ENCODE measurements at places on chromosomes 16 and 17. TPM values are rescaled to one million over a fixed set of nuclear protein-coding genes. Genes with fewer than 3 reads are reported as not detected.

DNA sequence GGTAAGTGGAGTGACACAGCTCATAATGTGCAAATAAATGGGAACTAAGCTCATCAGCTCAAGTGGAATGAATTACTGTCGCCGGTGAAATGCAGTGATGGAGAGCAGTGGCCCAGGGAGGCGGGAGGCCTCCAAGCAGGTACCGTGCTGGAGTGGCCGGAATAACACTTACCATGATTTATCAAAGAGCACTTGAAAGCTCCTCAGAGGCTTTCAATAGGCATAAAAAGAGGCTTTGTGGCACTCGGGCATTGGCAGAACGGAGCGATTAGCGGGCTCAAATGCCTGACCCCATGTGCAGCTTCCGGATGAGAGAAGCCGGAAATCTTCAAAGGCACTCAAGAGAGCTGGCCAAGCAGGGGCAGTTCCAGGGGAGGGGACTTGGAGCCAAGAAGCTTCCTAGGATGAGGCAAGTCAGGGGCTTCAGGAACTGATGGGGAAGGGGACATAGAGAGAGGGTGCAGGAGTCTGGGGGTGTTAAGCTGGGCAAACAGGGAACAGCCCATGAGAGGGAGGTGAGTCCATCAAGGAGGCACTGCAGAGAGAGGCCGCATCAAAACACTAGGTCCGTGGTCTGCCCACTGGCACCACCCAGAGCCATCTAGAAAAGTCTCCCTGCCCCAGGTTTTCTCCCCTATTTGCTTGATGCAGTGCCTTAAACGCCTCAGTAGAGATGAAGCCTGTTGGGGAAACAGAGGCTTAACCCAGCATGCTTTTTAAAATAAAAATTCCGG is 144.0 kb upstream of the IRX6 start:
- no peak overlapping the region for H3K27ac ChIP-seq
- H3K27me3 ChIP-seq: no peaks in the 10 kb centered on the region
- no peak overlapping the region for H3K4me3 ChIP-seq
- no peaks in the 10 kb centered on the region for H3K36me3 ChIP-seq

- H3K36me3 ChIP-seq: no peaks in the 10 kb centered on the region
- H3K4me3 ChIP-seq: no peak overlapping the region
- no peaks in the 10 kb centered on the region for H3K27me3 ChIP-seq
- H3K27ac ChIP-seq: no peak overlapping the region
These were observed 15.1 kb downstream of the TTYH2 start for GRCh38 chr17:74228306-74228978.

- H3K4me1 ChIP-seq: no peaks in the 10 kb centered on the region
- no peak for DNase-seq
- no peaks in the 10 kb centered on the region for H3K27me3 ChIP-seq
- H3K27ac ChIP-seq: no peak overlapping the region
- H3K4me3 ChIP-seq: no peak overlapping the region
- no peaks in the 10 kb centered on the region for H3K36me3 ChIP-seq
These were observed 31.2 kb upstream of the AKTIP start for GRCh38 chr16:53534206-53534605.

GRCh38 chr16:2826591-2827373 is 3.3 kb upstream of the ZG16B start:
- no peak overlapping the region for H3K27ac ChIP-seq
- DNase-seq: peak; percentile 60
- peaks cover 6% of the 10 kb centered on the region for H3K4me1 ChIP-seq

Gene CPD
- total RNA-seq: 75.3 TPM

- H3K27me3 ChIP-seq: peaks cover 19% of the 10 kb centered on the region
- no peaks in the 10 kb centered on the region for H3K4me1 ChIP-seq
- H3K4me3 ChIP-seq: no peak overlapping the region
- no peak overlapping the region for H3K27ac ChIP-seq
- H3K36me3 ChIP-seq: no peaks in the 10 kb centered on the region
These were observed 5.3 kb downstream of the KRT28 start for GRCh38 chr17:40794466-40794865.

- H3K27ac ChIP-seq: peak overlapping the region; percentile 27
- H3K27me3 ChIP-seq: no peaks in the 10 kb centered on the region
- no peak overlapping the region for H3K4me3 ChIP-seq
- H3K4me1 ChIP-seq: peaks cover 5% of the 10 kb centered on the region
These were observed 96.6 kb upstream of the SMIM36 start for GRCh38 chr17:55607731-55608341.

DNA sequence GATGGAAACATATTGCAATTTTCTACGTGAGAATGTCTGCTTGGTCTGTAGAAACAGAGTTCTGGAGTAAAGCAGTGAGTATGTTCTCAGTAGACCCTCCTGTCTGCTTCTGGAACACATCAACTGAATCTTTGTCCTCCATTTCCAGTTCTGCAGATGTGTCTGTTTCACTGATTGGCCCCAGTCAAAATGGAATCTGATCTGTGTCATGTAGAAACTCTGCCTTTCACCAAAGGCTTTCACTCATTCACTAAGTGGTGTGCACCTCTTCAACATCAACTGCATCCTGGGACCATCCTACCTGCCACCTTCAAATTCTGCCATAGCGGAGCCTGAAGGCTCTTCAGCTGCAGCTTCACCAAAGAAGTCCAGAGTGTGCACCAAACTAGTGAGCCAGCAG is 2.8 kb upstream of the ZNF267 start:
- H3K27ac ChIP-seq: no peak overlapping the region
- H3K36me3 ChIP-seq: no peaks in the 10 kb centered on the region
- no peaks in the 10 kb centered on the region for H3K27me3 ChIP-seq

Gene ARHGAP23
- 85.1 TPM for total RNA-seq

- H3K4me1 ChIP-seq: peaks cover 29% of the 10 kb centered on the region
- H3K27me3 ChIP-seq: no peaks in the 10 kb centered on the region
- H3K4me3 ChIP-seq: no peak overlapping the region
- H3K36me3 ChIP-seq: peaks cover 63% of the 10 kb centered on the region
- no peak overlapping the region for H3K27ac ChIP-seq
These were observed 3.7 kb downstream of the DYNLL2 start for GRCh38 chr17:58086953-58087352.

- H3K27ac ChIP-seq: no peak overlapping the region
- no peaks in the 10 kb centered on the region for H3K27me3 ChIP-seq
- no peak for DNase-seq
- no peak overlapping the region for H3K4me3 ChIP-seq
- no peaks in the 10 kb centered on the region for H3K4me1 ChIP-seq
These were observed 43.4 kb downstream of the MFSD11 start for GRCh38 chr17:76781056-76781982.

Gene MT1H
- 6.3 TPM for total RNA-seq

Gene TMEM114
- total RNA-seq: not detected

GRCh38 chr17:76581515-76581914 is 4.1 kb downstream of the ST6GALNAC2 start:
- H3K27ac ChIP-seq: no peak overlapping the region
- H3K4me1 ChIP-seq: no peaks in the 10 kb centered on the region
- no peaks in the 10 kb centered on the region for H3K36me3 ChIP-seq
- no peak for DNase-seq
- no peak overlapping the region for H3K4me3 ChIP-seq

Gene CACNG3
- not detected for total RNA-seq

DNA sequence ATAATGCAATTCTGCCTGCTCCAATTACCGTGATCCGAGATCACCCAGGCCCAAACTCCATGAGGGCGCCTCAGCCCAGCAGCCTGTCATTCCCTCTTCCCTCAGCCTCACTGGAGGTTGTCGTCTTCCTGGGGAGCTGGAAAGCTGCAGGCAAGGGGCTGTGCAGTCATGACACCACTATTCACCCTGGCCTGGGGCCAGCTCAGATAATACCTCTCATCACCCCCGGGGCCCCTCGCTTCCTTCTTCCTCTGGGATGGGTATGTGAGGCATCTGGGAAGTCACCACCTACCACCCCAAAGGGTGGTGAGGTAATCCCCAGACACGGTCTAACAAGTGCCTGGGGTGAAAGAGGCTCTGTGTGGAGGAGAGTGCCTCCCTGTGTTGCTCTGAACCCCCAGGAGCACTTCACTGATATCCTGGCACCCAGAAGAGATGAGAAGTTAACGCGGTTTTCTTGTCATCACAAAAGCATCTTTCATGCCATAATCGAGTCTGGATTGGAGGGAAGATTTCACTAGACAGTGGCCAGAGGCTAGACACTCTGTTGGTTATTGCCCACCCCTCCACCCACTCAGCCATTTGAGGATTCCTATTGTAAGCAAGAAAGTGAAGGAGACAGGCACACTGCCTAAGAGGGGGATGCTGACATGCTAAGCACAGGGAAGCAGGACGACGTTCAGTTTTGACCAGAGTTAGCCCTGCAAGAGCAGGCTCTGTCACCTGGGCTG is 18.4 kb downstream of the CFAP20 start:
- peaks cover 35% of the 10 kb centered on the region for H3K36me3 ChIP-seq
- no peaks in the 10 kb centered on the region for H3K4me1 ChIP-seq
- no peak overlapping the region for H3K4me3 ChIP-seq
- DNase-seq: no peak
- no peaks in the 10 kb centered on the region for H3K27me3 ChIP-seq

Gene GRAP
- total RNA-seq: 10.6 TPM

Gene KRTAP4-1
- not detected for total RNA-seq

Gene ATP1B2
- total RNA-seq: 4.8 TPM

Gene PHAF1
- 16.4 TPM for total RNA-seq

DNA sequence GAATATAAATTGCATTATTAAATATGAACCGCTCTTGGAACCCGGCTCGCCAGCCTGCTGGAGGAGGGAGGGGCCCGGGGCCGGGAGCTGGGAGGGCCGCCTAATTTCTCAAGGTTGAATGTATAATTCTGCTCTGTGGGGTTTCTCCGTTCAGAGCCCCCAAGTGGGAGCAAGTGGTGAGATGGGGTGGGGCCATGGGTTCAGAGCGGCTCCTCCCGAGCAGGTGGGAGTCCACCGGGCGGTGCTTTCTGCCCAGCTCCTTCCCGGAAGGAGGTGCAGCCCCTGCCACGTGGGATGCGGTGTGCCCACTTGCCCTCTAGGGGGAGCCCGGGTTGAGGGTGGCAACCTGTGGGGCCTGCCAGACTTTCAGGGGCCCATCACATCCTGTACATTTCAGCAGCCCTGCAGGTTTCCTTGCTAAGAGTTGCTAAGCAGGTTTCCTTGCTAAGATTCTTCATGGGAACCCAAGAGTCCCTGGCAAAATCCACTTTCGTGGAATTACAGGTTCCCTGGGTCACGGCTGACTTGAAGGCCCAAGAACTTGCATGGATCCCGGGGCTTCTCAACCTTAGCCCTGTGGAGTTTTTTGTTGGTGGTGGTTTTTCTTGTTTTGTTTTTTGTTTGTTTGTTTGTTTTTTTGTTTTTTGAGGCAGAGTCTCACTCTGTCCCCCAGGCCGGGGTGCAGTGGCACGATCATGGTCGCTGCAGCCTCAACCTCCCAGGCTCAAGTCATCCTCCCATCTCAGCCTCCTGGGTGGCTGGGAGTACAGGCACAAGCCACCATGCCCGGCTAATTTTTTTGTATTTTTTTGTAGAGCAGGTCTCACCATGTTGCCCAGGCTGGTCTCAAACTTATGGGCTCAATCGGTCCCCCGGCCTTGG is 196.7 kb upstream of the GSE1 start:
- H3K4me3 ChIP-seq: peak overlapping the region; percentile 27
- peaks cover 5% of the 10 kb centered on the region for H3K4me1 ChIP-seq
- H3K36me3 ChIP-seq: no peaks in the 10 kb centered on the region
- no peaks in the 10 kb centered on the region for H3K27me3 ChIP-seq
- no peak overlapping the region for H3K27ac ChIP-seq

DNA sequence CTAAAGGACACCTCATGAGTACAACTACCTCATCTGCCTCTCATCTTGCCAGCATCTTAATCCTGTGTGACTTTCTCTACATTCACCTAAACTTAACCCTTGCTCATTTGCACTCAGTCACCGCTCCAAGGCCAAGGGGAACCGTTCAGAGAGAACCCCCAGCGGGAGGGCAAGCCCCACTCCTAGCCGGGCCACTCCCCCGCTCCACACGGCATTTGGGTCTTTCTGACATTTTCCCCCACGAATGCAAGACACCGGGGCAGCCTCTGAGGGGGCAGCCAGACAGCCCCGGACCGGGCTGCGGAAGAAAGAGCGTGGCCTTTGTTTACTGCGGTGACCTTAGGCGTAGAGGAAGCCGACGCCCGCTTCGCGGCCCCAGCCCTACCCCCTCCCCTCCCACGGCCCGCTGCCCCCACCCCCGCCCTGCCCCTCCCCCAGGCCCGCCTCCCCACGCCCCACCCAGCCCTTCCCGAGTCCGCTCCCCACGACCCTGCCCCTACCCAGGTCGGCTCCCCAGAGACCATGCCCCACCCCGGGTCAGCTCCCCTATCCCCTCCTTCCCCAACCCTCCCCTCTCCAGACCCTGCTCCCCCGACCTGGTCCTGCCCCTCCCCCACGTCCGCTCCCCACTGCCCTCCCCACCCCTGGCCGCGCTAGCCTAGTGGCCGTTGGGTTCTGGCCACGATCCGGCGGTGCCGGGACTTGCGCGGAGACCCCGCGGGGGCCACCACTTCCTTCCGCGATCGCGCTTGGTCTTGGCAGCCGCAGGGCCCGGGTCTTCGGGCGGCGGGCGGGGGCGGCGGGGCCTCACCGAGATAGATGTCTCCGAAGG is 789 bp downstream of the CSNK1D start:
- peaks cover 52% of the 10 kb centered on the region for H3K4me1 ChIP-seq
- no peaks in the 10 kb centered on the region for H3K27me3 ChIP-seq

Gene WNT9B
- 2.0 TPM for total RNA-seq

DNA sequence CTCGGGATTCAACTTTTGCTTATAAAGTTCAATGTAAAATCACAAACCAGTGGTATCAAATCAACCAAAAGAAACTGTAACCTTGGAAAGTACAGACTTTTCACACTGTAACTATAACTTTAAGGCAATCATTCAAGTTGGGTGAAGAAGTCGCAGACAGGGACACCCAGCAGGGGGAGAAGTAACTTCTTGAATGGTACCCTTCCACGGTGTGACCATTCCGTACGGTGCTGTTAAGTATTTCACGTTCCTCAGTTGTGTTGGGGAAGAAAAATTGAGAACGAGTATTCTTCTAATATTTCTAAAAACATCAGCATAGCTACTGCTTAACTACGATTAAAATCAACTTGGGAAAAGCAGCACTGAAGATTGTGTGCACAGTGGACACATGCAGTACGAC is 55.8 kb downstream of the MYH10 start:
- H3K27me3 ChIP-seq: no peaks in the 10 kb centered on the region
- DNase-seq: no peak
- no peaks in the 10 kb centered on the region for H3K4me1 ChIP-seq
- H3K36me3 ChIP-seq: peaks cover 13% of the 10 kb centered on the region
- H3K27ac ChIP-seq: no peak overlapping the region

DNA sequence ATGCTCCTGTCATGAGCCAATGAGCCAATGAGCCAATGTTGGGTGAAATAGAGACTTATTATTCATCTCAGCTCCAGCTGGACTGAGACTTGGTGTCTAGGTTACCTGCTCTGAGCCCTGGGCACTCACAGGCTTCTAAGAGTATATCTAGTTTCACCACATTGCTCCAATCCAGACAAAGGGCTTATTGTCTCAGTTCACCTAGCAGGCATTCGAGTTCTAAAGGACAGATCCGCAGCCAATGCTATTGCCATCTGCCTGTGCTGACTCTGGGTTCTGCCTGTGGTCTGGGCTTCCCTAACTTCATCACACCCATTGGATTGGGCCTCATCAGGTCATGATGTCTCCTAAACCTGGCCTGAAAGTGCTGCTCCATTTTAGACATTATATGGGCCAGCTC is 66.1 kb upstream of the HS3ST4 start:
- H3K4me3 ChIP-seq: no peak overlapping the region
- H3K4me1 ChIP-seq: no peaks in the 10 kb centered on the region
- H3K27ac ChIP-seq: no peak overlapping the region
